Osteocyte (in vitro differentiated cells): ENCODE measurements at places on chromosomes 3 and 15.

DNA sequence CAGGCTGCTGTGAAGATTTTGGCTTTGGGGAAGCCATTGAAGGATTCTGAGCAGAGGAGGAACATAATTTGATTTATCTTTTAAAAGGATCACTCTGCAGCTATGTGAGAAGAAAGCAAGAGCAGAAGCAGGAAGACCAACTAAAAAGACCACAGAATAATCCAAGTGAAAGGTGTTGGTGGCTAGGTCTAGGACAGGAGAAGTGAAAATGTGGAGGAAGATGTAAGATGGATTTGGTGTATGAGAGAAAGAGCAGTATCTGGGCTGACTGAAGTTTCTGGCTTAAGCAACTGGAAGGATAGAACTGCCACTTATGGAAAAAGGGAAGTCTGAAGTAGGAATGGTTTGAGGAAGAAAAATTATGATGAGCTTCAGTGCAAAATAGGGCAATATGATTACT lies 62.0 kb downstream of the SFMBT1 start:
- DNase-seq = no peak

GRCh38 chr15:92733934-92734521 lies 78.5 kb upstream of the FAM174B start:
- no peak for DNase-seq

DNA sequence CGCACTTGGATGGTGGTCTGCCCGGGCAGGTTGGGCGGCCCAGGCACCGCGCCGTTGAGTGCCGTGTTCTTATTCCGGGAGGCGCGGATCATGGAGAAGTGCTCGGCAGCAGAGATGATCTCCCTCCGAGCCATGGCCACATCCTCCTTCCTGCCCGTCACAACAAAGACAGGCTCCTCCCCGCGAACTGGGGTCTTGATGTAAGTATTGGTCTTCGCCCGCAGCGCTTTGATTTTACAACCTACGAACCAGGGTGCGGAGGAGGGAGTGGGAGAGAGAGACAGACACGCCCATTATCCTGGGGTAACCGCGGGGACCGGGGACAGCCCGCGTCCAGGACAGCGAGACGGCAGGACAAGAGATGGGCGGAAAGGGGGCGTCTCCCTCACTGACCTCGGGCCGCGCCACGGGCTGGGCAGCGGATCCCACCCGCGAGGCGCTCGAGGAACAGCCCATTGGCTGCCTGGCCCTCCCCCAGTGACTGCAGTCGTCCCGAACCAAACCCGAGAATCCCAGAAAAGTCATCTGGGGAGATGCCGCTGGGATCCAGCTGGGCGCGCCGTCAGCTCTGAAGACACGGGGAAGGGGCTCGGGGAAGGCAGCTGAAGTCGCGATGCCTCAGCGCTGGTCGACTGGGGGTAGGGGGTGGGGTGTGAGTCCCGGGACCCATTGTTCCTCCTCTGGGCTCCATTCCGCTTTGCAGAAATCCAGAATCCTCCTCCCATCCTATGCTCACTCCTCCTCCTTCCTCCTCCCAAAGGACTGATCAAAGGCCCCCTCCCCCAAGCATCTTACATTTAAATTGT lies 1.2 kb downstream of the MEX3B start:
- DNase-seq = peak; percentile 88

DNA sequence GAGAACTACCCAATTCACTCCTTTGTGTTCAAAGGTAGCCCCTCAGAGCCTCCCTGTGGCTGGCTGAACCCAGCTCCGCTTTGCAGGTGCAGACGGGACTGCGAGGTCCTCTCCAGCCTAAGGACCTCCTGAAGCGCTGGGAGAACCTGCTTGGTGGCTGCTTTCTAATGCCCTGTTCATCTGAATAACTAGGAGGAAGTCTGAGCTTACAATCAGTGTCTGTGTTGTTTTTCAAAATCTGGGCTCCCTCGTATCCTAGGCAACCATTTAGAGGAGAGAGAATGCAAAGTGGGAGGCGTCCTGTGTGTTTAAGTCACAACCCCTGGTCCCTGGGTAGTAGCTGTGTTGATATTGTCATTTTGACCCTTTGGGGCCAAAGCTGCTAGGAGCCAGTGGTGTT lies 99.9 kb downstream of the GABRG3 start:
- no peak for DNase-seq

DNA sequence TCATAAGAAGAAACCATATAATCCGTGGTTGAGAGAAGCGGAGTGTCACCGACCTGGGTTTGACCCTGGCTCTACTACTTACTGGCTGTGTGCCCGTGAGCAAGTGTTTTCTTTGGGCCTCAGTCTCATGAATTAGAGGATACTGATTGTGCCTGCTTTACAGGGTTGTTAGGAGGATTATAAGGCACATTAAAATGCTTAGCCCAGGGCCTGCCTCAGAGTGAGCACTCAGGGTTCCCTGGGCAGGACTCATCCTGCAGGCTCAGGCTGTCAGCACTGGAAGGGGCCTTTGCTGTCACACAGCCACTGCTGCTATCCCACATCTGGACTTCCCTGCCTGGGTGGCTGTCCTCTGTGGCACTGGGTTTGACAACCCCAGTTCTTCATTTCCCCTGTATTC lies 4.7 kb downstream of the PLA2G4F start:
- DNase-seq = no peak
